HCT116 (cell line): ENCODE measurements at places on chromosomes 4 and X.

DNA sequence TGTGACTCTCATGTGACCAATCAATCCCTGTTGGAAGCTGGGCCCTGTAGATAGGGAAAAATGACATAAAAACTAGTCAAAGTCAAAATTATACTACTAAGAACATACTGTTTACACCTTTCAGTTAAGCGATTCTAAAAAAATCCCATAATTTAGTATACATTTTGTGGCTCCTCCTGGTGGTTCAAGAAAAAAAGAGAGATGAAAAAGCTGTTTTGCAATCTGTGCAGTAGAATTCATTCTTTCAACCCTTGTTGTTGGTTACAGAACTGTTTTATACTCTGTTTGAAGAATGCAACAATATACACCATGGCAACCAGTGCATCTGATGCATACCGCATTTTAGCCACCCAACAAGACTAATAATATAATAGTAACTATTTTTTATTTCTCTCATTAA is 66.8 kb upstream of the ANK2 start:
- H3K27me3 ChIP-seq, result no peaks in the 10 kb centered on the region
- H3K4me1 ChIP-seq, result no peaks in the 10 kb centered on the region
- no peak for DNase-seq

GRCh38 chr4:127261476-127261875 is 371.3 kb upstream of the INTU start:
- H3K27ac ChIP-seq, result no peak overlapping the region
- H3K36me3 ChIP-seq, result no peaks in the 10 kb centered on the region
- H3K27me3 ChIP-seq, result no peaks in the 10 kb centered on the region
- DNase-seq, result no peak
- peaks cover 7% of the 10 kb centered on the region for H3K4me1 ChIP-seq

GRCh38 chr4:152074573-152074972 is 313.8 kb upstream of the GATB start:
- H3K4me1 ChIP-seq, result no peaks in the 10 kb centered on the region
- no peak for DNase-seq
- H3K27ac ChIP-seq, result no peak overlapping the region

- H3K36me3 ChIP-seq, result no peaks in the 10 kb centered on the region
- H3K27me3 ChIP-seq, result no peaks in the 10 kb centered on the region
- no peak for DNase-seq
- no peak overlapping the region for H3K4me3 ChIP-seq
Measured at GRCh38 chr4:105305019-105305836, 158.6 kb downstream of the TET2 start.

DNA sequence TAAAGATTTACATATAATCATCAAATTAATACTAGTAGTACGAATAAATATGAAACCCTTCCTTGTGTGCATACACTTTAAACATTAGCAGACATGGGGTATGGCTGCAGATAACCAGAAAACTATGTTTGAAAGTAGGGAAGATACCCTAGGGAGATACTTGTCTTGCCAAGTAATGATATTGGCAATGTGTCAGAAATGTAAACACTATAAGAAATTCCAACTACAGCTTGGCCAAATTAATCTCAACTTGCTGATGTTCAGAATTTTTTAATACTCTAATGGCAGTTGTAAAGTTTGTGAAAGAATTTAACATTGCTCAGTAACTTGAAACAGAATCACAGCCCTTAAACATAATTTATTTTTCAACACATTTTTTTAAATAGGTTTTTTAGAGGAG is 27.4 kb upstream of the HPGD start:
- no peaks in the 10 kb centered on the region for H3K4me1 ChIP-seq
- DNase-seq, result no peak
- no peak overlapping the region for H3K27ac ChIP-seq
- no peaks in the 10 kb centered on the region for H3K36me3 ChIP-seq
- H3K4me3 ChIP-seq, result no peak overlapping the region

DNA sequence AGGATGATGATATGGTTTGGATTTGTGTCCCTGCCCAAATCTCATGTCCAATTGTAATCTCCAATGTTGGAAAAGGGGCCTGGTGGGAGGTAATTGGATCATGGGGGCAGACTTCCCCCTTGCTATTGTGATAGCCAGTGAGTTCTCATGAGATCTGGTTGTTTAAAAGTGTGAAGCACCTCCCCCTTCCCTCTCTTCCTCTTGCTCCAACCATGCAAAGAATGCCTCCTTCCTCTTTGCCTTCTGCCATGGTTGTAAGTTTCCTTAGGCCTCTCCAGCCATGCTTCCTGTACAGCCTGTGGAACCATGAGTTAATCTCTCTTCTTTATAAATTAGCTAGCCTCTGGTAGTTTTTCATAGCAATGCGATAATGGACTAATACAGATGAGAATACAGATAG is 19.7 kb upstream of the ALG13 start:
- no peak overlapping the region for H3K4me3 ChIP-seq
- no peaks in the 10 kb centered on the region for H3K27me3 ChIP-seq
- no peaks in the 10 kb centered on the region for H3K36me3 ChIP-seq
- H3K27ac ChIP-seq, result no peak overlapping the region

DNA sequence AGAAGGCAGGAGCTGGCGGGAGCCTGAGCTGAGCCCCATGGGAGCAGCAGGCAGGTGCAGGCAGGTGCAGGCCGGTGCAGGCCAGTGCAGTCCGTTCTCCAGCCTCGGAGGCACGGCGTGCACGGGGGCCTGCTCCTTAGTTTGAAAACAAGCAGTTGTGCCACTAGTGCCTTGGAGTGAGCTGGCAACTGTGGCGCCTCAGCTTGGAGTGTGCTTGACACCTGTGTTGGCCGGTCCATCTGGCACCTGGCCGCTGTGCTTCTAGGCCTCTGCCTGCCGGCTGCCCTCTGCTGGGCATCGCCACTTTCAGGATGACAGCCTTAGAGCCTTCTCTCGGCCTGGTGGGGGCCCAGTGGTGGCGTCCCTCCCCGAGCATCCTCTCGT is 47.9 kb downstream of the RGS12 start:
- H3K27ac ChIP-seq, result no peak overlapping the region
- H3K4me1 ChIP-seq, result no peaks in the 10 kb centered on the region; the same call in 1 of the 2 replicates
- no peaks in the 10 kb centered on the region for H3K27me3 ChIP-seq
- H3K36me3 ChIP-seq, result no peaks in the 10 kb centered on the region
- no peak overlapping the region for H3K4me3 ChIP-seq

DNA sequence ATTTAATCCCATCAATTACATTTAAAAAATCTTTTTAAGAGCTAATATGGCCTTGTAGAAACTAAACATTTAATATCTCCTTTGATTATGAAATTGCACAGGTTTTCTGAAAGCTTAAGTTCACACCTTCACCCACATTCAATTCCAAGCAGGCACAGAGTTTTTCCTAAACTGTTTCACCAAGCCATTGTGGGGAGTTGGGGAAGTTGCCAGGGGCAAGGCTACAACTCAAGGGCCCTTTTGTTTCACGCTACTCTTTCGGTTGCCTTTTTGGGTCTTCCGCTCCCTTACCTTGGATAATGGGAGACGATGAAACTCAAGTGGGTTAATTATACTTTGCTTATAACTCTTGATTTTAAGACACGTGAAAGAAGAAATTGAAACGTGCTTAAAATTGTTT is 33.3 kb downstream of the APBB2 start:
- H3K27me3 ChIP-seq, result no peaks in the 10 kb centered on the region
- H3K4me3 ChIP-seq, result no peak overlapping the region
- peaks cover 11% of the 10 kb centered on the region for H3K4me1 ChIP-seq
- DNase-seq, result no peak

GRCh38 chr4:177093964-177094363 is 215.7 kb upstream of the NEIL3 start:
- no peaks in the 10 kb centered on the region for H3K36me3 ChIP-seq
- H3K27ac ChIP-seq, result no peak overlapping the region

DNA sequence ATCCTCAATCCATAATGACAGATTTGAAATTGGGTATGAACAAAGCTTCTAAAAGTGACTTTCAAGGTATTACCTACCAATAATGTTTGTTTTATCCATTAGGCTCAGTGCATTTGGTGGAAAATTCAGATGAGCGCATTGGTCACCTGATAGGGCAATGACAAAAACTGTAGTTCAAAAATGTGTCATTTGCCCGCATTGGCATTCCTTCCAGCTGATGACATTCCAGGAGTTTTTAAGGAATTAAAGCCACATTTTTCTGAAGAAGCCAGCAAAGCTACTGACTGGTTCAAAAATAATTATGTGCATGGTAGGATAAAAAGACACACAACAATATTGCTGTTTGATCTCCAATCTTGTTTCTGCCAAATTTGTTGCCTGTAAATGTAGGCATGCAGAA is 473.4 kb upstream of the CPEB2 start:
- no peaks in the 10 kb centered on the region for H3K27me3 ChIP-seq
- H3K36me3 ChIP-seq, result no peaks in the 10 kb centered on the region
- H3K4me3 ChIP-seq, result no peak overlapping the region
- DNase-seq, result no peak
- no peaks in the 10 kb centered on the region for H3K4me1 ChIP-seq

DNA sequence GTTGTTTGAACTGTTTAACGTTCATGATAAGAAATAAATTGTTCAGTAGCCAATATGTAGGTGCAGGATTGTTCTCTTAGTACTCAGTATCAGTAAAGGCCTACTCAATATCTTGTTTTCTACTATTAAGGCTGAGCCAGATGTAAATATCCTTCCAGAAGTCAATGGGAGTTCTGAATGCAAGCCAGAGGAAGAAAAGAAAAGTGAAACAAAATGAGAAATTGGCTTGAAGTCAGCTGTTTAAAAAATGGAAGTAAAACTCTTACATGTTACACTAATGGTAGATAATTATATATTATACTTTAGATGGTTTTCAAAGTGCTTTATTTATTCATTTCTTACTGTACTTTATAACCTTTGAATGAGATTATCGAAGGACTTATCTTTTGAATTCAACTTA is 1417.9 kb downstream of the ADGRL3 start:
- no peaks in the 10 kb centered on the region for H3K36me3 ChIP-seq
- H3K4me1 ChIP-seq, result no peaks in the 10 kb centered on the region
- no peak overlapping the region for H3K27ac ChIP-seq
- H3K4me3 ChIP-seq, result no peak overlapping the region
- DNase-seq, result no peak
- H3K27me3 ChIP-seq, result no peaks in the 10 kb centered on the region

DNA sequence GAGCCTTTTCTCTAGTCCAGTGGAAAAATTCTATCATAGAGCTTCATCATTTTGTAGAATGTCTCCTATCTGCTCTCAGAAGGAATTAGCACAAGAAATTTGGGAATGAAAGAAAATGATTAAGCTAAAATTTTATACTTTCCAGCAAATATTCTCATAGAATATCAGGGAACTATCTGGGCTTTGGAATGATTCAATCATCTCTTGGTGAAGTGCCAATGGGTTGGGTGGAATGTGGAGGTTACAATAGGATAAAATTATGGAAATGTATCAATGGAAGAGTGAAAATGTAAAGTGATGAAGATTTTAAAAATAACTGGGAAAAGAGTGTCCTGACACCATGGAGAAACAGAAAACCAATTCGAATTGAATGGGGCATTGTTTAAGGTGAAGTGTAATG is 119.0 kb upstream of the MID1 start:
- no peaks in the 10 kb centered on the region for H3K36me3 ChIP-seq
- H3K27me3 ChIP-seq, result no peaks in the 10 kb centered on the region
- no peak overlapping the region for H3K4me3 ChIP-seq

GRCh38 chr4:81495345-81495744 is 23.6 kb upstream of the RASGEF1B start:
- no peaks in the 10 kb centered on the region for H3K4me1 ChIP-seq
- DNase-seq, result no peak
- no peak overlapping the region for H3K4me3 ChIP-seq
- H3K27me3 ChIP-seq, result peaks cover 21% of the 10 kb centered on the region
- H3K36me3 ChIP-seq, result no peaks in the 10 kb centered on the region
- H3K27ac ChIP-seq, result no peak overlapping the region

DNA sequence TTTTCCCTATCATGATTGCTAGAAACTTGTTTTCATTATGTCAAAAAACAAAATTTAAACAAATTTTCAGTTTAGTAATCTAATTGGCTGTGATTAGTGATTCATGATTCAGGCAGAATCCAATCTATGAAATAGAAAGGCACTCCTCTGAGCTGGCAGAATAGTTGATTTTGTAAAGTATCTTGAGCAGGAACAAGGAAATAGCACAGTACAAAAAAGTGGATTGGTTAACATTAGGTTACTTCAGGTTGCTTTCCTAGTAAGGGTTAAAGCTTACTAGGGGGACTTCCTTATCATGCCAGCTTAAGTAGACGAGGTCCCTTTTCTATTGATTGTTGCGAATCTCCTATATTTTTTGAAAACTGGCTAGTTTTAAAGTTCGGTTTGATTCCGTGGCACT is 43.4 kb upstream of the PRDM5 start:
- H3K27me3 ChIP-seq, result no peaks in the 10 kb centered on the region
- H3K36me3 ChIP-seq, result no peaks in the 10 kb centered on the region
- no peak overlapping the region for H3K27ac ChIP-seq
- no peak overlapping the region for H3K4me3 ChIP-seq

DNA sequence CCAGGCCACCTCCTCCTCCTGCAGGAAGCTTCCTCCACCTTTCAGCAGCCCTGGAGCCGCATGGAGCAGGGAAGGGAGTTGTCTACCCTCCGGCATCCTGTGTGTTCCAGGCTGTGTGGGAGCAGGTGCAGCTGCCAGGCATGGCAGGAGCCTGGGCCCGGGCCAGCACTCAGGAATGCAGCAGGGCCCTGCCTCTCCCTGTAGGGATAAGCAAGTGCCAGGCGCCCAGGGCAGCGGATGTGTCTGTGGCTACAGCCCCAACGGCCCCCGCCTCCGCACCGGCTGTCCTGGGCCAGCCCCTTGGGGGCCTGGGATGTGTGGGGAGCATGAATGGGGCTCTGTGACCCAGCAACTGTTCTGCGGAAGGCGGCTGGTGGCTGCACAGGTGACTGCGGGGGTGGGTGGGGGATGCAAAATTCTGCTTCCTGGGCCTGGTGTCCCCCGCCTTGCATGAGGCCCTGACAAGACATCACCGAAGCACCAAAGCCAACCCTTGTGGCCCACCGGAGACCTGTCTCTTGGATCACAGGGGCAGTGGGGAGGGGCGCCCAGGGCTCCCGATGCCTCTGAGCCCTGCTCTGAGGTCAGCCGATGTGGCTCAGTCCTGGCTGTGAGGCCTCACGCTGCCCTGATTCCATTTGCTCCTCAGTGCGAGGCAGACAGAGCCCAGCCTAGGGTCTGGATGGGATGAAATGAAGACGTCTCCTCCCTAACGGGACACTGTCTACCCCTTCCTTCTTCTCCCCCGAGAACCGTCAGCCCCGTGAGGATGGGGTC is 1.4 kb upstream of the DOK7 start:
- no peak overlapping the region for H3K4me3 ChIP-seq
- peaks cover 4% of the 10 kb centered on the region; the same call in 1 of the 2 replicates for H3K4me1 ChIP-seq
- no peaks in the 10 kb centered on the region for H3K36me3 ChIP-seq
- H3K27me3 ChIP-seq, result no peaks in the 10 kb centered on the region
- no peak overlapping the region for H3K27ac ChIP-seq

DNA sequence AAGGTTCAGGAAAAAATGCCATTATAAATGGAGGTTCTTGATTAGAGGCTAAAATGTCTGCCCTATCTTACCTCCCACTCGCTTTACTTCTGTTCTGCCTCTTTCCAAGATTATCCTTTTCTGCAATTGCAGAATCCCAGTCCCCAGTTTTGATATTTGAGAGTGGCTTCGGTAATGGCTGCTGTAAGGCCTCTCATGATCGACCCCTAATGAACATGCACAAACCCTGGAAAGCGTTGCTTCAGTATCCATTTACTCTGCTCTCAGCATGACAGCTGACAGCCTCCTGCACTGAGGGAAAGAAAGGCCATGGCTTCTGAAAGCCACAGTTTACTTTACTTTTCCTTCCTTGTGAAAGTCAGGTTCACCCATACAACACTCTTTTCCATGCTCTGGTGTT is 325.4 kb upstream of the GALNT7 start:
- H3K36me3 ChIP-seq, result no peaks in the 10 kb centered on the region
- DNase-seq, result no peak
- no peak overlapping the region for H3K4me3 ChIP-seq

- H3K4me3 ChIP-seq, result no peak overlapping the region
- no peak for DNase-seq
- no peaks in the 10 kb centered on the region for H3K27me3 ChIP-seq
- H3K4me1 ChIP-seq, result no peaks in the 10 kb centered on the region
Measured at GRCh38 chr4:150570862-150571261, 11.1 kb upstream of the MAB21L2 start.
